ENCODE measurements at places on chromosomes 2 and 18.

DNA sequence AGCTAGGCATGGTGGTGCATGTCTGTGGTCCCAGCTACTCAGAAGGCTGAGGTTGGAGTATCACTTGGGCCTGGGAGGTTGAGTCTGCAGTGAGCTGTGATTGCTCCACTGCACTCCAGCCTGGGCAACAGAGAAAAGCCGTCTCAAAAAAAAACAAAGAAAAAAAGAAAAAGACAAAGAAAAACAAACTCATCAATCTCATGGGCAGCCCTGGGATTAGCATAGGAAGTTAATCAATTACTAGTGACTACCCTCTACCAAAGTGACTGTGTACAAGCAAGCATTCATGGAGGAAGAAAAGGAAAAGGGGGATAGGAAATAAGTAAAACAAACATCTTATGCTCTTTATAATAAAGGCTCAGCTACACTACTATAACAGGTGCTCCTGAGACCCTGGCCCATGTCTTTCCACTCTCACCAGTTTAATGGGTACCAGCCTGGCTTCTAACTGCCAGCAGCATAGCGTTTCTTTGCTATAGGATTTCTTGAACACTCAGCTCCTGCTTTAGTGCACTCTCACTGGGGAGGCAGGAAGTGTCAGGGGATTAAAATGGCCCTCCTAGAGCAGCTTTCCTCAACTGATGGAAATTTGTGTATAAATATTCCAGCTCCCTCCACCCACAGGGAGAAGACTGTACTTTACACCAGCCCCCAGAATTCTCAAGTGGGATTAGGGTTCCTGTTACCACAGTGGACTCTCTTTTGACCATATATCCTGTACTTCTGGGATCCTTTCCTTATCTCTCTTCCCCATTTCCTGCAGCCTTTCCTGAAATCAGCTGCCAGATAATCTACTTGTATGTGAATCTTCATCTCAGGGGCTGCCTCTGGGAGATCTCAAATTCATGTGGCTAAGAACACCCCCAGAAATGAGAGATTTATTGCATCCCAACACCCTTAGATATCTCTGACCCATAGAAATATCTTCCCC is 91.3 kb upstream of the GLS start:
- DNase-seq = no peak

GRCh38 chr2:39107156-39107555 is 13.7 kb downstream of the SOS1 start:
- no peak for DNase-seq

DNA sequence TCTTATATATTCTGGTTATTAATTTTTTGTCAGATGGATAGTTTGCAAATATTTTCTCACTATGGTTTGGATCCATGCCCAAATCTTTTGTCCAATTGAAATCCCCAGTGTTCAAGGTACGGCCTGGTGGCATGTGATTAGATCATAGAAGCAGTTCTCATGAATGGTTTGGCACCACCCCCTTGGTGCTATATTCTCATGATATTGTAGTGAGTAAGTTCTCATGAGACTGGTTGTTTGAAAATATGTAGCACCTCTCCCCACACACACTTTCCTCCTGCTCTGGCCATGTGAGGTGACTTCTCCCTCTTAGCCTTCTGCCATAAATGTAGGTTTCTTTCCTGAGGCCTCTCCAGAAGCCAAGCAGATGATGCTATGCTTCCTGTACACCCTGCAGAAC is 107.7 kb upstream of the KYNU start:
- DNase-seq = no peak

DNA sequence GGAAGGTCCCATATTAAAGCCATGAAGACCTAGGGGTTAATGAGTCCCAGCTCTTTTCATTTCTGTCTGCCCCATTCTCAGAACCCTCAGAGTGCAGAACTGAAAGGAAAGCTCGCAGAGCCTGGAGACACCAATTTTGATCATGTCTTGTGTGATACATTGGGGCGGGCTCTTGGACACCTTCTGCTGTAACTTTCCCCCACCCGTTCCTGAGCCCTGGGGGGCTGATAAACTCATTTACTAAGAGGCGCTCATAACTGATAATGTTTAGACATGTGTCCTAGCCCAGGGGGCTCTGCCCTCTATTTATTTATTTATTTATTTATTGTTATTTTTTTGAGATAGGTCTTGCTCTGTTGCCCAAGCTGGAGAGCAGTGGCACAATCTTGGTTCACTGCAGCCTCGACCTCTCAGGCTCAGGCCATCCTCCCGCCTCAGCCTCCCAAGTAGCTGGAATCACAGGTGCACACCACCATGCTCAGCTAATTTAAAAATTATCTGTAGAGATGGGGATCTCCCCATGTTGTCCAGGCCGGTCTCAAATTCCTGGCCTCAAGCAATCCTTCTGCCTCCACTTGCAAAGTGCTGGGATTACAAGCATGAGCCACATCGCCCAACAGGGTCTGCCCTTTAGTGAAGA is 72.4 kb upstream of the HAAO start:
- no peak for DNase-seq

DNA sequence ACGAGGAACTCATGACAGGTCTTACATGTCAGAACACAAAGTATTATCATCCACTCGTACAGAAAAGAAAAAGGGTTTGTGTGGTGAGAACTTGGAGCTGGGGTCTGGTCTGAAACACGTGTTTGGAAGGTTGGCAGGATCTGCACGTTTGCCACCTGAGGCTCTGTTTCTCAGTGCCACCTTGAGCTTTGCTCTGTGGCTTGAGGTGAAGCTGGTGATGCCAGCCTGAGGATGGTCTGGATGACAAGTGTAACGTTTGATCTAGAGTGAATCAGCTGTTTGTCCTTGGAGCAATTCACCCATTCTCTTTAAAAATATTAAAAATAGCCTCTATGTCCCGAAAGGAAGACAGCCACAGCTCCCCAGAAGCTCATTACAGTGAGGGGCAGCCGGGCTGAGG is 45.4 kb upstream of the KLF11 start:
- no peak for DNase-seq

- DNase-seq = no peak
Observed at GRCh38 chr2:162242586-162243280, 512 bp downstream of the FAP start.

- no peak for DNase-seq
Observed at GRCh38 chr18:41077076-41077475, 878.0 kb upstream of the PIK3C3 start.

DNA sequence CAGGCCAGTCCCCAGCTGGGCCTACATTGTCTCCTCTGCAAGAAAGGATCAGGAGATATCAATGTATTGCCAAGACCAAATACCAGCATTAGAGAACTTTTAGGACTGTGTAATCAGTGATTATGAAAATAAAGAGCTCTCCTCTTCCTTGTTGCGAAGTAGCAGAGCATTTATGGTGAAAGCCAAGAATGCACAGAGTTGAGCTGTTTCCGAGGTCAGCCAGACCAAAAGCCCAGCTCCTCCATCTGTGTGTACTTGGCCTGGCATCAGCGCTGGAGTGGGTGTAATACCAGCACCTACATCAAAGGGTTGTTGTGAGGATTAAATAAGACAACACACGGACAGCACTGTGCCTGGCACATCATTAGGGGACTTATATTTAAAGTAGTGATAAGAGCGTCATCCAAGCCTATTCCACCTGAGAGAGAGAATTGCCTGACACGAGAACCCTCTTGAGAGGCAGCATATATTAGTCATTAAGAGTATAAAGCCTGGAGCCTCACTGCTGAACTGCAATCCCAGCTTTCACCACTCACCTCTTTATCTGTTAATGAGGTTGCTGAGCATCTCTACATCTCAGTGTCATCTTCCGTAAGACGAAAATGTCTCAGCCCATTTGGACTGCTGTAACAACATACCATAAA is 7.4 kb upstream of the SLC16A14 start:
- no peak for DNase-seq

GRCh38 chr18:12604445-12605007 is 53.4 kb downstream of the SPIRE1 start:
- no peak for DNase-seq

GRCh38 chr2:111209045-111209514 is 88.4 kb downstream of the BCL2L11 start:
- peak; percentile 73 for DNase-seq

DNA sequence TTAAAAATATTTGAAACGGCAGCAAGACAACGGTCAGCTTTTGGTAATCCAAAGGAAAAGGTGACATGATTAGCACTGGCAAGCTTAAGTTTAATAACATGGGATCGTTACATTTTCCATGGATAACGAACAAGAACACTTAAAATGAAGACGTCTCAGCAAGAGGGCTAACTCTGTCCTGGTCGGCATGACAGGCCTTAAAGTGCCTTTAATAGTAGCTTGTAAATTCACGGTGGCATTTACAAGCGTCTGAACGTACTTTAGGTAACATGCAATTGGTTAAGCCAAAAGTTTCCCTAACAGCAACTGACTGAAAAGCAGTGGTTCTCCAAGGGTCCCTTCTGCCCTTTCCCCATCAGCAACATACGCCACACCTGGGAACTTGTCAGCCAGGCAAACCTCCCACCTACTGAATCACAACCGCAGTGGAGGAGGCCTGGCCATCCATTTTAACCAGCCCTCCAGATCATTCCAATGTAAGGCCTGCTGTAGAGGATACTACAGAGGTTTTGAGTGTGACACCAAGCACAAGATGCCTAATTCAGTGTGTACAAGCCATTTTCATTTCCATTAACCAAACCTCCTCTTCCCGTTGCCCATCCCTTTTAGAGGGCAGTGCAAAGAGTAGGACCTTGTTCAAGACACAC is 4.4 kb downstream of the TGFA start:
- DNase-seq = no peak

- DNase-seq = no peak
Observed at GRCh38 chr18:61607867-61608266, 274.6 kb downstream of the CDH20 start.

DNA sequence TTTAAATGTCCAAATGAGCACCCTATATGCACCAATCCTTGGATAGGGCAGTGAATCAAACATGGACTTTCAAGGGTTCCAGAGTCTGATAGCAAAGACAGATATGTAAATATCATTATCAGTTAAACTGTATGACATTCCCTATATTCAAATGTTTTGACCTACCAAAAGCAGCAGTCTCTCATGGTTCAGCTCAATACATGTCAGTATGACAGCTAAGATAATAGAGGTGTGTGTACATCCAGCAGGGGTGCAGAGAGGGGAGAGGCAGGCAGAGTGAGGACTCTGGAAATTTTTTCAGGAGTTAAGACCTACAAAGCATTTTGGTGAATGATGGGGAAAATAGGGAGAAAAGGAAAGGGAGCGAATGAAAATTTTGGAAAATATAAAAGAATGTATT is 106.3 kb downstream of the MYO3B start:
- no peak for DNase-seq

DNA sequence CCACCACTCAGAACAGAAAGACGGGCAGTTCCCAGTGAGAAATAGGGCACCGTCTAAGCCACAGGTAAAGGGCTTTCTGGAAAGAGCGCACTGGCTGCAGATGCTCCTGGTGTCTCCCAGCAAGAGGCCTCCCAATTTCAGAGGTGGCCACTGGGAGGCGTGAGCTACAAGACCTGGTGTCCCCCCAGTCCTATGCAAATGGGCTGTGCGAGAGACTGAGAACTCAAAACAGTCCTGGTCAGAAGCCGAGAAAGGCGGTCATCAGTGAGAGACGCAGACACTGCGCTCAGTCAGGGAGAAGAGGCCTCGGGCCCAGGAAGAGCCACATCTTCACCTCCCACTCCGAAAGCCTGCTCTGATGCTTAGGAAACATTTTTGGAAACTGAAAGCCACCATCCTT is 179.5 kb downstream of the EIPR1 start:
- DNase-seq = no peak

- no peak for DNase-seq
Observed at GRCh38 chr18:35511428-35511827, 13.7 kb upstream of the INO80C start.

GRCh38 chr2:227524665-227525064 is 52.7 kb downstream of the AGFG1 start:
- DNase-seq = no peak

GRCh38 chr18:12658426-12659138 is 675 bp upstream of the SPIRE1 start:
- no peak for DNase-seq

DNA sequence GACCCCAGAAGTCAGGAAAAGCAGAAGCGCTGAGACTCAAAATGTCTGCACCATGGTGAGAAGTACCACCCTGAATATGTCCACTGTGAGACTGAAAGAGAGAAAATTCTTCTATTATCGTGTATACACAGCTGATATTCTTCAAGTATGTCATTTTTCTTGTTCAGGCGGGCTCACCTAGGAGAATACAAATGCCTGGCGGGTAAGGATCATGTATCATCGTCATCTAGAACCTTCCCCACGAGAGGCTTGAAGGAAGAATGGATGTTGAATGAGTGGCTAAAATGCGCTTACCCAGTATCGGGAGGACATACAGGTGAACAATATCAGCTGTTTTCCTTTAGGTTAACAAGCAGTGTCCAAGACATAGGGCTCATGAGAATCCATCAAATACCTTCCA is 21.1 kb upstream of the ARL4C start:
- no peak for DNase-seq

DNA sequence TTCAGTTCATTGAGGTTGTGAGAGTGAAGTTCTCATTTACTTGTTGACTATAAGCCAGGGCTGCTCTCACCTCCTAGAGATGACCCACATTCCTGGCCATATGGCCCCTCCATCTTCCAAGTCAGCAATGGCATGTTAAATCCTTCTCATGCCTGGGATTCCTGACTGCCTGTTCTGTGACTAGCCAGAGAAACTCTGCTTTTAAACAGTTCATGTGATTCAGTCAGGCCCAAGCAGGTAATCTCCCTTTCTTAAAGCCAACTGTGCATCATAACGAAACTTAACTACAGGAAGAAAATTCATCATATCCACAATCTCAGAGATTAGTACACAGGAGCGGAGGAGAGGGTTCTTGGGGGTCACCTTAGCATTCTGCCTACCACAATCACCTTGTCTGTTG is 11.5 kb downstream of the DPP4 start:
- DNase-seq = no peak

DNA sequence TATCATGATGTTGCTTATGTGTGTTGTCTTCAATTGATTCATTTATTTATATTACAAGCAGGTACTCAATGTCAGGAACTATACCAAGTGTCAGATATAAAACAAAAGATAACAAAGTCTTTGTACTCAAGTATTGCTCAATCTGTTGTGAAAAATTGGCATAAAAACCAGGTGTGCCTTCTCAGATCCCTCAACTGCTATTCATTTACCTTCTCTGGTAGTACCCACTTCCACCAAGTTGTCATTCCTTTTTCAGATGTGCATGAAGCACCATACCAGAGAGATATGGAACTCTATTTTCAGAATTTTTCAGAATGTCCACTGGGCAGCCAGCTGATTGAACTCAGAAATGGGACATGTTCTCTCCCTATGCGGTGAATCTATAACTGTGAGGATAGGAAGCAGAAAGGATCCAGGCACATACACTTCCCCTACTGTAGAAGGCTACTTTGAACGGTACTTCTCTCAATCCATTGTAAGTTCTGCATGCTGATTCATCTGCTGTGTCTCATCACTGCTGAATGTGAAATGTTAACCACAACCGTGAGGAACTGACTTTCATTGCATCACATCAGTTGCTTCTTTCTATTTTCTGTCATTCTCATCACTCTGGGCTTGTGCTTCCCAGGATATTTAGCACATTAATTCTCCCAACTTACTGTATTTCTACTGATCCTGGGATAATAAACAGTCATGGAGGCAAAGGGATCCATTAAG is 1621.3 kb downstream of the SUCLG1 start:
- peak; percentile 78 for DNase-seq

DNA sequence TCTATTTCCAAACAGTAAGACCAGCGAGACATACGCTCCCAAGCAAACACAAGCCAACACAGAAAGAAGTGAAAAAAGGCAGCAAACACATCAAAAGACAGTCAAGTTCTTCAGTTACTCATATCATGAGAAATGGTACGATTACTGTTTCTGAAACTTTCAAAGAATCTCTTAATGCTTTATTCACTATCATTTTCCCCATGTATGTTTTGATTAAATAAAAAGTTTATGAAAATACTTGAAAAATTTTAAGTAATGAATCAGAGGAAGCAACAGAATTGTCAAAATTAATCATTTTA is 114.9 kb downstream of the HDAC4 start:
- no peak for DNase-seq
